ENCODE measurements at places on chromosomes 7 and 10. TPM values are rescaled to one million over a fixed set of nuclear protein-coding genes. Genes with fewer than 3 reads are reported as not detected.

DNA sequence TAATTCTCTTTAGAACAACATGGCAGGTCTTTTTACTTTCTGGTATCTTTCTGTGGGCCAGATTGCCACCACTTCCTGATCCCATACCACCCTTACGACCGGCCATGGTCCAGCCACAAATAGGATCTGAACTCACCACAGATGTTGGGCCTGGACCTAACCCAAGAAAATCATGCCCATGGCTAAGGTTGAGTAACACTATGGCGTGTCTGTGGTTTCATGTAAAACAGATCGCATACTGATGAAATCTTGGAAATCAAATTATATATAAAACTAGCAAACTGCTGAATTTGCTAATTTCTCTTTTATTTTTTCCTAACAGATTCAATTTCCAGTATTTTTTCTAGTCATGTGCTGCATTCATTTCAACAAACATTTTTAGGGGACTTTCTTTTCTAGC is 77.2 kb downstream of the CH25H start:
- no peak overlapping the region for H3K27ac ChIP-seq
- H3K4me1 ChIP-seq = no peaks in the 10 kb centered on the region
- H3K27me3 ChIP-seq = no peaks in the 10 kb centered on the region
- H3K36me3 ChIP-seq = no peaks in the 10 kb centered on the region
- no peak overlapping the region for H3K4me3 ChIP-seq

- H3K4me3 ChIP-seq = no peak overlapping the region
- DNase-seq = no peak
- H3K27me3 ChIP-seq = no peaks in the 10 kb centered on the region
- H3K4me1 ChIP-seq = no peaks in the 10 kb centered on the region
- no peaks in the 10 kb centered on the region for H3K36me3 ChIP-seq
- no peak overlapping the region for H3K27ac ChIP-seq
Observed at GRCh38 chr7:153858355-153858754, 193.8 kb upstream of the DPP6 start.

Gene LYZL1
- not detected for total RNA-seq

Gene MYPN
- total RNA-seq = not detected
